ENCODE measurements at places on chromosomes 2 and 18.

GRCh38 chr18:65995206-65995605 lies 244.4 kb downstream of the CDH7 start:
- no peak for DNase-seq

DNA sequence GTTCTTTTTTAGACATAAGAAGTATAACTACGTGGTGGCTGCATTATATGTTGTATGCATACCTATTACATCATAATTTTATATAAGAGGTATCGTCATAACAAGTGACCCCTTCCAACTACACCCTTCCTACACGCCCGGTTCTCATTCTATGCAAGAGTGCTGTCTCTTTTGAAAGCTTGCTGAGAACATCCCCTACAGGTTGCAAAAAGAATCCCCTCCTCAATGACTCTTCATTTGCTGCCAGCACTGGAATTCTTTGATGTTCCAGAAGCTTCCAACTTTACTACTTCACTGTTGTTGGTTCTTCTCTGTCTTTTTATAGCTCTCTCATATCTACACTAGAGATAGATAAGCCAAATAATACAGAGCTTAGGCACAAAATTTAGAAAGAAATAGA lies 66.4 kb downstream of the CDH7 start:
- no peak for DNase-seq

- peak; percentile 19 for DNase-seq
These were observed 3.4 kb downstream of the RAB31 start for GRCh38 chr18:9711361-9712129.

DNA sequence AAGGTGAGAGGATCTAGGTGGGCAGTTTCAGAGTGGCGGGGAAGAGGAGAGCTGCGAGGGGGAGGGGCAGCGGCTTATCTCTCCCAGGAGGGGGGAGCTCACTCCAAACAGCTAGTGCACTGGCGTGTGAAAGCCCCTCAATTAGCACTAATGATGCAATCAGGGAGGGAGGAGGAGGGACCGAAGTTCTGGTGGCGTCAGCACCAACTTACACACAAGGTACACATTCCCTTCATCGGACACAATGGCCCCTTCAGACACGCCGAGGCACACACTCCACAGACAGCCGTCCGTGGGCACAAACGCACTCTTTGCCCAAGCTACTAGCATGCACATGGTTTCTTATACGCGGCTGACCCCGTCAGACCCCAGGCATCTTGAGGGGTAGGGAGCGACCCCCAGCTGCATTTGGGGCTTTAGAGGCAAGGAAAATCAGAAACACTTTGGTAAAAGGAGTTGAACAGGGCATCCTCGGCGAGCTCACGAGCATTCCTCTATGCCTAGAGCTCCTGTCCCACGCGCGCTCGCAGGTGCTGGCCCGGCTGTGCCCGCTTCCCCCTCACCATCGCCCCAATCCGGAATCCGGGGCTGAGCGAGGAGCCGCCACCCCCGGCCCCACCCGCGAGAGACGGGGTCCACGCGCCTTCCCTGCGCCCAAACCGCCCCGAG lies 868 bp upstream of the PKDCC start:
- DNase-seq: no peak

GRCh38 chr2:224982910-224983711 lies 59.2 kb downstream of the DOCK10 start:
- DNase-seq: no peak

- peak; percentile 8 for DNase-seq
These were observed 871 bp upstream of the ALS2 start for GRCh38 chr2:201781557-201782051.

DNA sequence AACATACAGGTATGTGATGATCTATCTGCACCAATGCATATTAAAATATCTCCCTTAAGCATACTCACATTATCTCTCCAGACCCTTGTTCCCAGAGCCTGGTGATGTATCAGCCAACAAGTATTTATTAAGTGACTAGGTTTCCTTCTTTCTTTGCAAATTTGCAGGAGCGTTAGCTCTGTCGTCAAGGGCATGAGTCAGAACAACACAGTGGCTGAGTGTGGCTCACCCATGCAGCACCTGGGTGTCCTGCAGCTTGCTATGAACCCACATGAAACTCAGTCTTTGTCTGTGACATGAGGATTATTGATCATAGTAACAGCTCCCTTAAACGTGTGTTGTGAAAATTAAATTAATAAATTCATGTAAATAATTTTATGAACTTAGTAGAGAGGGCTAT lies 96.6 kb downstream of the PIEZO2 start:
- DNase-seq: no peak

GRCh38 chr18:7812431-7813063 lies 245.4 kb downstream of the PTPRM start:
- no peak for DNase-seq

DNA sequence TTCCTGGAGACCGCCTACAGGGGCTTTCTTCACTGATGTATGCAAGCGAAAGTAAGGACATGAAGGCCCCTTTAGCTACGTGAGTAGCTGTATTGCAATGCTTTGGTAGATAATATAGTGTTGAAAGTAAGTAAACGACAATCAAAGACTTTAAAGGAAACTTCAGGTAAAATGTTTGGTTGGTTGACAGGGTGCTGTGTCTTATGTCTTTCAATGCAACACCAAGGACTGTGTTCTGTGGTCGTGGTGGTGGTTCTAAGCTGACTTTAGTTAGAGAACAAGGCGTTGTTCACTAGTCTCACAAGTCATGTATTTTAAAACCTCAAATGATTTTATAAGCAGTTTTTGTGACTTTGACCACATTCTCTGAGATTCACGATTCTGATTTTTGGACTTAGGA lies 58.0 kb upstream of the CABYR start:
- DNase-seq: peak; percentile 16

GRCh38 chr2:237873897-237874551 lies 14.6 kb downstream of the RAMP1 start:
- no peak for DNase-seq

DNA sequence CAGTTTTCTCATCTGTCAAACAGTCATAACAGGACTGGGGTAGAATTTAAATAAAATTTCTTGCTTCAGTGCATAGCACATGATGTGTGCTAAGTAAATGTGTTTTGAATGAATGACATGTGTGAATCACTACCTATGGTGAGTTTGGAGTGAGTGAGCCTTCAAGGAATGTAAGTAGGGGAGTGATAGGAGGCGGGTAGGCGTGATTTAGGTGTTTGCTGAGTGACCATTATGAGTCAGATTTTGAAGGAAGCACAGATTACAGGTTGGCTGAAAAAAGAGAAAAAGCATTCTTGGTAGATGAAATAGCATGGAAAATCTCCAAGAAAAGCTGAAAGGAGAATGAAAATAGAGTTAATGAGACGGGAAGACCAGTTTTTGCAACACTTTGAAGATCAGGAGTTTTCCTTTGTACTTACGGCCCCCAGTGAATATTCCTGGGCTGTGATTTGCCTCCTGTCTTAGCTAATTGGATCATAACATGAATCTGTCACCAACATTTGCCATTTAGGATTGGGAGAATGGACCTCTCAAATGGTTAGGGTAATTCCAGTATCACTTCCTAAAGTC lies 136.9 kb upstream of the GATA6 start:
- DNase-seq: no peak

GRCh38 chr2:220915092-220915623 lies 656.9 kb downstream of the EPHA4 start:
- no peak for DNase-seq

DNA sequence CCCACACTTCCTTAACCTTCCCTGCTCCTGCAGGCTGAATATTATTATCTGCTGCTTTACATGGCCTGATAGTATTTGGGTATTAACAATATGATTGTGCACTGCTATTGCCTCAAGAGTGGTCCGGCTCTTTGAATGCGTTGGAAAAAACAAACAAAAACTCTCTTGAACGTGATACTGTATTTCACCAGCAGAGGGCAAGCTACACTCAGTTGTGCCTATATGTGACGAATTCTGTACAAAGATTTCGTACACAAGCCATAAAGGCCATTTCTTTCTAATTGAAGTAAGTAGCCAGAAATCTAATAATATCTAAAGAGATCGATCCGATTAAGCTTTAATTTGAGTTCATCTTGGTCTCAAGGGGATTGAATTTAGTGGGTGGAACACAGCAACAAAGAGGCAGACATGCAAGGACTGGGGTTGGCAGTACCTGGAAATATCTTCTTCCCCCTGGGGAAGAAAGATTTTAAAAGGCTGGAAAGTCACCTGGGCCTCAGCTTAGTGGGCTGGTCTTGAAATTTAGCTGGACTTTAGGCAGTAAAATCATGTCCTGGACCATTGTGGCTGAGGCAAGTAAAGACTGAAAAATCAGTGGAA lies 49.3 kb upstream of the RAB6D start:
- DNase-seq: no peak
